Vagina (tissue), 2 donors: ENCODE measurements at places on chromosomes 1 and 21.

DNA sequence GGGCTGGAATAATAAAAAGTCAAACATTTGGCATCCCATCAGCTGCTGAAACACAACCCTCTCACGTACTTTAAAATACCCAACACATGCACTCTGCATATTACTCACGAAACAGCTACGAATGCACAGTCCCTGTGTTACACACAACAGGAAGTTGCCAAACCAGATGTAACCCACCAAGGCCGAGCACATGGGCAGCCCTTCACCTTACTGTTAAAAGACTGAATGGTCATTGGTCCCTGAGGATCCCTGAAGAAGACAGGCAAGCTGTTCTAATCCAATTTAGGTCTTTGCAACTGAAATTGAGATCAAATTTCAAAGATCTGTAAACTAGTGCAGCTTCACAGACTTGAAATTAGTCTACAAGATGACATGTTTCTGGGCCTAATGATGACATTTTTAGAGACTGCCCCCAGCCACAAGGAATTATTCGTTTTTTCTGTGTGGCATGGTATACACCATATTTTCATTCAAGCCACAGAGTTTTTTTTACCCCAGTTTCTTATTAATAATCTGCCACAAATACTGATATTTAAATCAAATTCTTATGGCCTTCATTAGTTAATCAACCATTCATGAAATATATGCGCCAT lies 25.6 kb upstream of the IER5 start:
- no peak for DNase-seq

- DNase-seq: no peak
Measured at GRCh38 chr1:34785231-34785874, 4.3 kb downstream of the GJB3 start.

GRCh38 chr1:62045574-62045973 lies 149.1 kb upstream of the L1TD1 start:
- no peak for DNase-seq

DNA sequence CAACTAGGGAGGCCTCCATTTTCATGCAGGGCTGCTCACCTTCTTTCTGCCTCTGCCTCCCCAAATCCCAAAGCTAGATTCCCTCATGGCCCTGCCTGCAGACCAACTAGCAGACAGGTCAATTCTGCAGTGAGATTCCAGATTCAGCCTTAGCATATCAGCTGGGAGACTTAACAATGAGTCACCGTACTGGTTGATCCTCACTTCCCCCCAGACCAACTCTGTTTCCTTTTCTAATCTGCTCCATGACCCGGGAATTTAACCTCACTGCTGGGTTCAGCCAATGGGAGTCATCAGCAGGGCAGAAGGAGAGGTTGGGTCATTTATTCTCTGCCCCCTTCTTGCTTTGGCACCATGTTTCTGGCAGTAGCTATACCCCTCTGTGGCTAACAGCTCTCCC lies 140.6 kb upstream of the GRIK3 start:
- DNase-seq: no peak

GRCh38 chr21:35840197-35840799 lies 220.0 kb downstream of the SETD4 start:
- no peak for DNase-seq

- DNase-seq: no peak
Measured at GRCh38 chr1:35894183-35894582, 11.2 kb downstream of the AGO1 start.

DNA sequence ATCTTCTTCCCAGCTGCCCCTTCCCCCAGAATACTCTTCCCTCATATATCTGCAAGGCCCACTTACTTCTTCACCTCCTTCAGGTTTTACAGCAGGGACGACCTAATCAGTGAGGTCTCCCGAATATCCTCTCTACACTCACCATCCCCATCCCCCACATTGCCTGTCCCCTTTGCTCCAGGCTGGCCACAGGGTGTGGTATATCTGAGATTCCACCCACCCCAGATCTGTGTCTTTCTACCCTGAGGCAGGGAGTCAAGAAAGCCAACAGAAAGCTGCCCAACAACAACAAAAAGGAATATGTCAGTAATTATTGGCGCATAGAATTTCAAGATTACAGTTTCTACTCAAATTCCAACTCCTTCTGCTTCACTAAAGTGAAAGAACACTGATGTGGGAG lies 30.0 kb upstream of the OPRD1 start:
- no peak for DNase-seq

DNA sequence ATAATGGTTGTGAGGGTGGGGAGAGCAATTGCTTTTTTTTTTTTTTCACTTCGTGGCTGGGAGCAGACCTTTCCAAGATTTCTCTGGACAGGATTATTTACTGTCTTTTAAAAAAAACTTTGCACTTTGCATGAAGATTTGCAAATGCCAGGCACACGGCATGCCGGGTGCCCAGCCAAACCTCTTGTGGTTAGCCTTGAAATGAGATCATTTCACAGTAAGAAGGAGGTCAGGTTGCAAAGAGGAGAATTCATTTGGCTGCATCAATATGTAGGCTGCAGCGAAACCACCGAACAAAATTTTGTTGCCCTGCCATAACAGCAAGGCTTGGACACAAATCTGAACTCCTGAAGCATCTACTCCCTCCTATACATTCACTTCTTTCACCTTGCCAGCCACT lies 36.5 kb upstream of the KCND3 start:
- DNase-seq: no peak

GRCh38 chr1:52697795-52698674 lies at the start of gene COA7:
Gene COA7 (minus strand): TSS chr1:52698347. CDS start chr1:52698326, 21 bp downstream.
- peak; percentile 90 for DNase-seq

DNA sequence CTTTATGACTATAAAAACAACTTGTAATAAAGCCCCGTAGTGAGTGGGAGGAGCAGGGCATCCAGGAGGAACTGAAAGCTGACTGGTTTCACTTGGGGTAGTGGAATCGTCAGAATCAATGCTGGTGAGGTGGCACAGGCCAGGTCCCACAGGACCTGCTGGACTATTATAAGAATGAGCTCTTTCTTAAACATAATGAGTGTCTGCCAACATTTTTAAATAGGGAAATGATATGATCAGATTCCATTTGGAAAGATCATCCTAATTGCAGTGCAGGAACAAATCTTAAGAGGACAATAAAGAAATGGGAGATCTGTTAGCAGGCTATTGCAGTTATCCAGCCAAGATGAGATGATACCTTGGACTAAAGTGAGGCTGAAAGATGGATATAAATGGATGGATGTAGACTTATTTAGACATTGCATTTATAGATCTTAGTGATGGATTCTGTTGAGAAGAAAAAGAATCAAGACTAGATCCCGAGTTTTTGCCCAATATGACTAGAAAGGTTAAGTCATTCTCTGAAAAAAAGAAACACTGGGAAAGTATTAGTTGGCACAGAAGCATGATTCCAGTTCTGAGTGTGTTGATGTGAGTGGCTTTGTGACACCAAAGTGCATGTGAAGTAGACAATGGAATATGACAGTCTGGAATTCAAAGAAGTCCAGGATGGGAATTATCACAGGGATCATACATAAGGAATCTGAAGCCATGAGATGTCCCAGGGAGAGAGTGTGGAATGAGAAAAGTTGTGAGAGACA lies 153.3 kb upstream of the SGIP1 start:
- DNase-seq: no peak

DNA sequence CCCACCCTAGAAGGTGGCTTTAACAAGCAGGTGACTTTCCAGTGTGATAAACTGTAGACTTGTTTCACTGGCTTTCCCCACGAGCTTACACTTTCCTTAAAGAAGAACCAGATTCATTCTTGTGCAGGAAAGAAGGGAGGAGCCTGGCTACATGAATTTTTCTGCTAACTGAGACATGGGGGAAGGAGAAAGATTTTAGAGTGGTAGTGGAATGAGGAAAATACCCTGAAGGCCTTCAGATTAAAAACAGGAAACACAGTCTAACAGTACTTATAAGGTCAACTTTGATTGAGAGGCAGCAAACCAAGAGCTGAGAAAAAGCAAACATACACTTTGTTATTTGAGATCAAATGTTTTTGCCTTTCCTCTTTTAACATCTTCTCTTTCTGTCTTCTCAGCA lies 640.9 kb upstream of the PLXNA2 start:
- DNase-seq: no peak

DNA sequence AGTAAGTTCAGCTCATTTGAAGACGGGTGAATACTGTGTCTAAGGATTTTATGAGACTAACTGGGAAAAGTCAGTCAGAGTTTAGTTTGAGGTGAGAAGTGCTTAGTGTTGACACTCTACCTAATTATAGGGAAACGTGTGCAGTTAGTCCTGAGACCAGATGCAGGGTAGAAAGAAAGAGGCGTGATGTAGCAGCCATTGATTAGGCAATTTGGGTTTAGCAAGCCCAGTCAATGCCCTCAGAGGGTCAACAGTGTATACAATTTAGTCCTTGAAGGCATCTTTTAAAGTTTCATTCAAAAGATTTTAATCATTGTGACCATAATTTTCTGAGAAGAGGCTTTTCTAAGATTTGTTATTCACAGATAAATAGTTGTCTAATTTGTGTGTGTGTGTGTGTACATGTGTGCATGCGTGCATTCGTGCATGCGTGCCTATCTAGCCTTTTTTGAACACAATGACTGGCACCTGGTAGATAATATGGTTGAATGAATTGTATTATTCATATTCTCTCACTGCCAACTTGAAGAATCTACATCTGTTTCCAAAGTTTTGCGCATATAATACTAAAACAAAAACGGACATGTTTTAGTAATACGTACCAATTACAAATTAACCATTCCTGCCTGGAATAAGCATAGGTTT lies 332.9 kb downstream of the SRGAP2C start:
- DNase-seq: no peak

GRCh38 chr1:210857705-210858104 lies 276.2 kb downstream of the KCNH1 start:
- DNase-seq: no peak

- DNase-seq: no peak
Measured at GRCh38 chr1:92480813-92481598, 5.7 kb downstream of the GFI1 start.

DNA sequence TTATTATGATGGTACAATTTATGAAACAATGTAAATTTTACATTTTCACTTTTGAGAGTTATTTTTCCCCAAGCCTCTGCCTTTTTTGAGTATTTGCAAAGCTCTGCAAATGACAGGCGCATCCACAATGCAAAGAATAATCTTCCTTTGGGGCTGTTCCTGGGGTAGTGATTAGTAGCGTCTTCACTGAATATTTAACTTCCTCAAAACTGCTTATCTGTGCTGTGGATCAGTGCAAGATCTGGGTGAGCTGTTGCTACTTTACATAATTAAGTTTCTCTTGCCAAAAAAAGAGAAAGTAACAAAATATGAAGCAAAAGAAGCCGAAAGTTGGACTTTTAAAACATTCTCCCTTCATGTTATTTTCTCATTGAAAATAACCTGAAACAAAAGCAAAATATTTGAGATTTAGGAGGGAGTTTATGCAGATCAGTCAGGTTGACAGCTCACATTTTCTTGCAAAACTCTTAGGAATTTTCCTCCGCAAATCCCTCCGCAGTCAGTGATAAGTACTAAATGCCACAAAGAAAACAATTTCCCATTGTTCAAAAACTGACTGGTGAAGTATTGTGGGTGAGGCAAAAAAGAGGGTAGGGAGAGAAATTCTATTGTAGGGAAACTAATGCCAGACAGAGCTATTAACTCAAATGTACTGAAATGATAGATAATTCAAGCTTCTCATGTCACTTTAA lies 276.4 kb upstream of the B3GALT2 start:
- no peak for DNase-seq

- no peak for DNase-seq
Measured at GRCh38 chr1:2148691-2149090, 45.9 kb downstream of the FAAP20 start.

- no peak for DNase-seq
Measured at GRCh38 chr21:35208810-35209517, 159.9 kb upstream of the RUNX1 start.

DNA sequence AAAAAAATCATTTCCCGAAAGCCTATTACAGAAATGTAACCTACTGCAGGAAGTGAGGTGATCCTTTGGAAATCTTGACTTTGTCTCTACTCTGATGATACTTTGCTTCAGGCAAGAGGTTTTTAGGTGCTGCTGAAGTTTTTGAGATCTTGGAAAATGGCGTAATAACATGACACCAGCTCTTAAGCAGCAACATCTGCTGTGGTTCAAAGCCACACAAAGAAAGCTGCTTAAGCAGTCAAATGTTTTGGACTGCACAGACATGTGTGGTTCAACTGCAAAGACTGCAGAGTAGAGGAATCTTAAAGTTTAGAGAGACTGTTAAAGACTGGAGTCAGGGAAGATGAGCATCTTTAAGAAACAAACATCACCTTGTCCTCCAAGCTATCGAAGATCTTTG lies 139.0 kb downstream of the RASAL2 start:
- no peak for DNase-seq

GRCh38 chr1:1230656-1231399 lies 973 bp downstream of the SDF4 start:
- DNase-seq: no peak

- DNase-seq: no peak
Measured at GRCh38 chr1:47705517-47706130, 267.8 kb downstream of the FOXD2 start.

GRCh38 chr1:170668209-170669106 lies 4.5 kb downstream of the PRRX1 start:
- no peak for DNase-seq

GRCh38 chr21:46247699-46248421 lies 19.3 kb upstream of the LSS start:
- no peak for DNase-seq

- DNase-seq: no peak
Measured at GRCh38 chr1:220990427-220991339, 111.4 kb downstream of the HLX start.

DNA sequence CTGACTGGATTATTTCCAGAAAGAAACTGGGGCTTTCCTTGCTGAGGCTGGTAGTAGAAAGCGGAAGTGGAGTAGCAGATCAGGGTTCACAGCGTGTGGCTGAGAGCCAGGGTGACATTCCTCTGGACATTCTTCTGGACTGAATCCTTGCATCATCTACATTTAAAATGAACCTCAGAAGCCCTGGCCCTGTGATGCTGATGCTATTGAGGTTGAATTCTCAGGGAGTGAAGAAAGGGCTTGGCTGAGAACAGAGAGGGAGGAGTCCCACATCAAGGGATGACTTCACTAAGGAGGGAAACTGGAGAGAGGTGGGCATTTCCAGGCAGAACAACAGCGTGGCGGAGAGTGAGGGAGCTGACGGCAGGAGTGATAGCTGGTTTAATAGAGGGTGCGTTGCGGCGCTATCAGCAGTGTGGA lies 102.3 kb upstream of the LMO4 start:
- peak; percentile 49 for DNase-seq

- DNase-seq: no peak
Measured at GRCh38 chr21:46605767-46606426, 1.0 kb upstream of the S100B start.

DNA sequence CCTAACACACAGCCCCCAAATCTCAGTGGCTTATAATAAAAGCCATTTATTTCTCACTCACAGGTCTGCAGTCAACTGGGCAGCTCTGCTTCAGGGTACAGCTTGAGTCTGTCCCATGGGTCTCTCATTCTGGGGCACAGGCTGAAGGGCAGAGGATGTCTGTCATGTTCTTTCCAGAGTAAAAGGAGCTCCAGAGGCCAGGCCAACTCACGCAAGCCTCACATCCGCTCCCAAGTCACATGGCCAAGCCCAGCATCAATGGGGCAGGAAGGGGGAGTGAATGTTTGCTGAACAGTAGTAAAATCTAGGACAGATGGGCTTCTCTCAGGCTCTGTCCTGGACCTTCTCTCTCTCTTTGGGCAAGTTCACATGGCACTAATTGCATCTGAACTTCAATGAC lies 7.1 kb upstream of the SSBP3 start:
- DNase-seq: no peak
